ENCODE measurements at places on chromosomes 5 and 9. TPM values are rescaled to one million over a fixed set of nuclear protein-coding genes. Genes with fewer than 3 reads are reported as not detected.

DNA sequence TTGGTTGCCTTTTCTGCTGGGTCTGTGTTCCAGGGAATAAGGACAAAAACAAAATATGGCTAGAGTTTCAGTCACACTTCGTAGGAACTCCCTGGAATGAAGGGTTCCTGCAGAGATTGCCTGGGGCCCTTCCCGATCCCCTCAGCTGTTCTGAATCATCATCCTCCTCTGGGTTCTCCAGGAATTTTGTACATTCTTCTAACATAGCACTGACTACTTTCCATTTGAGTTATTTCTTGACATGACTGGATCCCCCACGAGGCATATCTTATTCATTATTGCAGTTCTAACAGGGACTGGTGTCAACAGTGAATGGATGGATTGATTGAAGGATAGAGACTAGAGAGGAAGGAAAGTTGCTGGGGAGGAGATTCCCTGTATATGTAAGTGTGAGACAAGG, 49.2 kb upstream of the TNC start:
- no peak for DNase-seq

- DNase-seq: no peak
Observed at GRCh38 chr5:152641970-152642805, 237.1 kb upstream of the NMUR2 start.

GRCh38 chr5:67536866-67537265, 340.3 kb upstream of the CD180 start:
- DNase-seq: no peak

DNA sequence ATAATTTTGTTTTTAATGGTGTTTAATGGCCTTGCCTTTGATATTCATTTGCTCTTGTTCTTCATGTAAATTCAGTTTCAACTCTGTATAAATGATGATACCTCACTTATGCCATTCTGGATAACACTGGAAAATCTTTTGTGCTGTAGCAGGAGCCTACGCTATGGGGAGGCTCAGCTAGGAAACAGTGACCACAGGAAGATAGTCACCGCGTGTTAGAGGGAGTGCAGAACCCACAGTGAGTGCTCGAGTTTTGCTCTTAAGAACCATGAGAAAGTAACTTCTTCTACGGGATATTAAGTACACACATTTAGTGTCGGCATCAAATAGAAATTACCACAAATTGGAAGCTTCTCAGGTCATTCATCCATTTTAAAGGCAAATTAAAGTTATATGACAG, 143.9 kb downstream of the IRX2 start:
- DNase-seq: no peak

- no peak for DNase-seq
Observed at GRCh38 chr9:17735859-17736258, 157.0 kb downstream of the SH3GL2 start.

GRCh38 chr9:136631038-136632000, 31.4 kb upstream of the EGFL7 start:
- DNase-seq: peak; percentile 79

GRCh38 chr5:151924564-151925301, at the start of gene GLRA1:
Gene GLRA1 (minus strand): TSS chr5:151924851. CDS start chr5:151924549, 302 bp downstream.
- peak; percentile 59 for DNase-seq

DNA sequence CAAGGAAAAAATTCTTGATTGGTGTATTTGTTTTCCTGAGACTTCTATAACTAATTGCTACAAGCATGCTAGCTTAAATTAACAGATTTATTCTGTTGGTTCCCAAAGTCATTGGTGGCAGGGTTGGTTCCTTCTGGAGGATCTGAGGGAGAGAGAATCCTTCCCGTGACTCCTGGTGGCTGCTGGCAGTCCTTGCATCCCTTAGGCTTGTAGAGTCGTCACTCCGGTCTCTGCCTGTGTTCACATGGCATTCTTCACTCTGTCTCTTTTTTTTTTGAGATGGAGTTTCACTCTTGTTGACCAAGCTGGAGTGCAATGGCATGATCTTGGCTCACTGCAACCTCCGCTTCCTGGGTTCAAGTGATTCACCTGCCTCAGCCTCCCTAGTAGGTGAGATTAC, 5.3 kb downstream of the CDK9 start:
- no peak for DNase-seq

DNA sequence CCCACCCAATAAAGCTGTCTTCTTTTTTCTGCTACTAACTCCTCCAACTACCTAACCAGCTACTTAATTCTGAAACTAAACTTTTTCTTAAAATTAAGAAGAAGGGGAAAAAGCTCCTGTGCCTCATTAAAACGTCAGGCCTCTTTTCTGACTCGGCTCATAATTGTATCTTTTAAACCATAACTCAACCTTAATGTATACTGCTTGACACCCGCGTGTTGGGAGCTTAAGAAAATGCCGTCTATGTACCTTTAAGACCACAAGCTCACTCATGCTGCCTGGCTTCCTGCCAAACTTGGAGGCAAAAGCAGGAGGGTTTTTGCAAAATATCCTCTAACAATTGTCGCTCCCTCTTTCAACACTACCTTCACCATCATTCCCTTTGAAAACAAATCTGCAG, 5.0 kb downstream of the EBF1 start:
- DNase-seq: peak; percentile 62

DNA sequence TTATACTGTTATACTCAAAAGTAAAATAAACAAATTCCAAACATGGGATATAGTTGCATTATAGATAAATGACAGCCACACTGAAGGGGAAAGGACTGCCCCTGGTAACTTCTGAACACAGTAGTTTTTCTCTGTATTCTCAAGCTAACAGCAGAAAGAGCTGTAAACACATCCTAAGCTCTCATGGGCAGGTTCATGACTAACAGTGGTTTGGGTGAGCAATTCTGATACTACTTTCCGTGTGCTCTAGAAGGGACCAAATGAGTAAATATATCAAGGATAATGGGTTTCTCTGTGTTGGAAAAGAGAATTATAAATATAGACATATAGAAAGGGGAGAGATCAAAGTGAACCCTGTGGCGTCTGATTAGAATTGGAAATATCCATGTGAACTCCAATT, 2.2 kb upstream of the LCN6 start:
- DNase-seq: no peak

DNA sequence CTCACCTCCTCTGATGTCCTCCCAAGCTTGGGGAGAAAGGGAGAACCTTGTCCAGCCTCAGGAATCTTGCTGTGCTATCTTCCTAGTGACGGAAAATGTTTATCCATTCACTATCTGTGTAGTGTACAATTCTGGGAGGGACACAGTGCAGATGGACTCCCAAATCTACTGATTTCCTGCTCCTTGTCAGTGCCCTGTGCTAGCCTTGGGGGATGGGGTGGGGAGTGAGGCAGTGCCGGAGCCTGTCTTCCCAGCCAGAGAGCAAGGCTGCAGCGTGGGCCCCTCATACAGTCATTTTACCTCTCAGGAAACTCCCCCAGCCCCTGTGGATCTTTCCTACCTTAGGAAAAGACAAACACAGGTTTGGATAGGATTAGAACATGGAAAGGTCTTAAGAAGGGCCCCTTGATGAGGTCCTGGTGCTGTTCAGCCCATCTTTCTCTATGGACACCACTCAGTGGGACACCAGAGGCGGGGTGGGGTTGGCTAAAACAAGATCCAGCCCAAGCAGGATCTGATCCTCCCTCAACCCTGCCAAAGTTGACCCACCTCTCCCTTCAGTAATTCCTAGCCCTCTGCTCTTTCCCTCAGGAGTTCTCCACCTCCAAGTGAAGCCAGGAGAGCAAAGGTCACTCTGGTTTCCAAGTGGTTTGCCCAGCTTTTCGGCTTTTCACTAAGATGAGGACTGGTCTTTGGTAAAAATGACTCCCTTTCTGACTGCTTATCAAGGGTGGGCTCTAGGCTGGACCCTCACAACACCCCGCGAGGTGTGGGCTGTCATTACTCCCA, 3.4 kb downstream of the DOLK start:
- DNase-seq: no peak

- DNase-seq: no peak
Observed at GRCh38 chr5:120644516-120644915, 180.4 kb downstream of the PRR16 start.

- DNase-seq: peak; percentile 95
Observed at GRCh38 chr9:129496473-129497004, 124.4 kb downstream of the C9orf50 start.

DNA sequence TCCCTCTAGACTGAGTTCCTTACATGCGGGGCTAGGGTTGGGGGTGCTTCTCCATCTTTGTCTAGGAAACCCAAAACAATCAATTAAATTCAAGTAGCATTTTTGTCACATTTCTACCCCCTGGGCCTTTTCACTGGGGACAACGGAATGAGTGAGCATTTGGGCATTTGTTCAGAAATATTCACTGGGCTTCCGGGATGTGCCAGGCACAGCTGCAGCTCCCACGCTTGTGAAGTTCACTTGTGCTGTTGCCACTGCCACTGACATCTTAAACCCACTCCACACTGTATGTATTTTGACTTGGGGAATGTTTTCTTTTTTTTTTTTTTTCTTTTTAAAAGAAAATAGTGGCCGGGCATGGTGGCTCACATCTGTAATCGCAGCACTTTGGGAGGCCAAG, 31.6 kb downstream of the DUSP1 start:
- no peak for DNase-seq

GRCh38 chr5:80590766-80591165, 20.7 kb upstream of the ANKRD34B start:
- DNase-seq: no peak

GRCh38 chr9:38380872-38381534, 11.5 kb upstream of the ALDH1B1 start:
- DNase-seq: no peak

GRCh38 chr5:321230-321725, at the start of gene AHRR:
Gene AHRR (plus strand): TSS chr5:321714. CDS start chr5:343903, 22,189 bp downstream.
- DNase-seq: no peak

DNA sequence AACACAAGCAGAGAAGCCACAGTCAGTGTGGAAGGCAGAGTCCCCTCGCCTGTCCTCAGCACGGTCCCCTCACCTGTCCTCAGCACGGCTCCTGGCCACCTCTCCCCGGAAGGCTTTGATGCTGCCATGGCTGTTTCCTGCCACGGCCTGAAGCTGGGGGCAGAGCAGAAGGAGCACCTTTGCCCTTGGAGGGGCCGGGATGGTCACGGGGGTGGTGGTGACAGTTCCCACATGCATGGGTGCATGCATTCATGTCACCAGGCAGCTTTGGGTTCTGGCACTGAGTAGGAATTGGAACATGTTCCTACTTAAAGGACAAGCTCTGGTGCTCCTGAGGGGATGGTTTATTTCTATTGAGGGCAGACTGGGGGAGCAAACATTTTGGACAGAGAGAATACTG, 57.8 kb upstream of the PHYKPL start:
- no peak for DNase-seq

DNA sequence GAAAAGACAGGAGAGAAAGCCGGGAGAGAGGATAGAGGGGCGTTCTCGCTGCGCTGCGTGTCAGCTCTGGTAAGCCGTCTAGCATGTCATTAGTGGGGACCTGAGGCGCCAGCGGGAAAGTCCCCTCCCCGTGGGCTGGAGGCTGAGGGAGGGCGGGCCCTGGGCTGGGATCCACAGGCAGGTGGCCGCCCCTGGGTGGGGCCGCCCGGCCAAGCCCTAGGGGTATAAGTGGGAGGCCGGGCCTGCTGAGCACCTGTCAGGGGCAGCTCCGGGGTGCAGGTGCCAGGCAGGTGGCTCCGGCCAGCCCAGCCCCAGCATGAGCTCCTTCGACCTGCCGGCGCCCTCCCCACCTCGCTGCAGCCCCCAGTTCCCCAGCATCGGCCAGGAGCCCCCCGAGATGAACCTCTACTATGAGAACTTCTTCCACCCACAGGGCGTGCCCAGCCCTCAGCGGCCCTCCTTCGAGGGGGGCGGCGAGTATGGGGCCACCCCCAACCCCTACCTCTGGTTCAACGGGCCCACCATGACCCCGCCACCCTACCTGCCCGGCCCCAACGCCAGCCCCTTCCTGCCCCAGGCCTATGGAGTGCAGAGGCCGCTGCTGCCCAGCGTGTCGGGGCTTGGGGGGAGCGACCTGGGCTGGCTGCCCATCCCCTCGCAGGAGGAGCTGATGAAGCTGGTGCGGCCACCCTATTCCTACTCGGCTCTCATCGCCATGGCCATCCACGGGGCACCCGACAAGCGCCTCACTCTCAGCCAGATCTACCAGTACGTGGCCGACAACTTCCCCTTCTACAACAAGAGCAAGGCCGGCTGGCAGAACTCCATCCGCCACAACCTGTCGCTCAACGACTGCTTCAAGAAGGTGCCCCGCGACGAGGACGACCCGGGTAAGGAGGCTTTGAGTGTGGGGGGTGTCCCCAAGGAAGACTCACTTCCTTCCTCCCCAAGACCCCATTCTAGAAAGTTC, at the start of gene FOXI1:
TSS of gene FOXI1 (plus strand) at position 256 of the 970 bp plus-strand sequence. CDS start at position 317, 61 bp downstream.
- DNase-seq: no peak

GRCh38 chr9:126885131-126885641, 24.7 kb downstream of the ZBTB34 start:
- DNase-seq: no peak

- DNase-seq: no peak
Observed at GRCh38 chr5:23302438-23302837, 205.0 kb upstream of the PRDM9 start.

DNA sequence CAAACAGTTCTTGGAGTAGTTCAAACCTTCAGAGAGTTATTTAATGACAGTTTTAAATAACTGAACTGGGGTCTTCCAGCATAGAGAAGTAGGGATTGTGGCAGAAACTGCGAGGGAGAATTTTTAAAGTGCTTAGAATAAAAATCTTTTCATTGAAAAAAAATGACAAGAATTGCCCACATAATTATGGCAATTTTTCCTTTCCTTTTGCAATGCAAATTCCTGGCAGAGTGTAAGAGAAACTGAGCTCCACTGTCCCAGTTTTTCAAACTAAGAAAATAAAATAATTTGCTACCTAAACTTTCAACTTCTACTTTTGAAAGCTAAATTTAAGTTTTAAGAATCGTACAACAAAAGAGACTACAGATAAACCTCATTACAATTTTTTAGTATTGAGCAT, 2.3 kb upstream of the PTGER4 start:
- DNase-seq: no peak

- no peak for DNase-seq
Observed at GRCh38 chr9:21608200-21608599, 126.1 kb upstream of the IFNE start.

DNA sequence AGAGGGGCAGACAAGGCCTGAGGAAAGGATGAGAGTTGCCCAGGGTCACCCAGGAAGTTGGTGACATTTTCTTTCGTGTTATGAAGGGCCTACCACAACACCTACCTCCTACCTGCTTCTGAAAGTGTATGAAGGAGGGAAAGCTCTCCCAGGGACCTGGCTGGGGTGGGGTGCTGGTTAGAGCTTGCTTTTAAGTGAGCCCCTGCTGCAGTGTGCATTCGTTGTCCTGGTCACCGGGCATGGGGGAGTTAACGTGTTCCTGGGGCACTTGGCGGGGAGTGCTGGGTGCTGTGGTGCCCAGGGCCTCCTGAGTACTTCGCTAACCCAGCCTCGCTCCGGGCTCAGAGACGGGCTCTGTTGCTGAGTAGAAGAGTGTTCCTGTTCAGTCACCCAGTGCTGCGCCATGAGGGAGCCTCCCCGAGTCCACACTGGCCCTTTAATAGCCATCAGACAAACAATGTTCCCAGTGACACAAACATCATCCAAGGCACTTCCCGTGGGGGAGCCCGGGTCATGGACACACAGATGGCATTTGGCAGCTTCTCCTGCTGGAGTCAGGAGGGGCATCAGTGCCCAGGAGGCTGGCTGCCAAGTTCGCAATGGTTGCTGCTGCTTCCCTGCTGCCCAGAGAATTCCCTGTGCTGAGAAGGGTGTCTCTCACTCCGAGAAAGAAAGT, 85.7 kb downstream of the AMBP start:
- no peak for DNase-seq

IER5L gene
- total RNA-seq: 16.0 TPM

RUFY1 gene
- total RNA-seq: 64.6 TPM

SETD9 gene
- total RNA-seq: 8.7 TPM

SLC9A3 gene
- total RNA-seq: 1.1 TPM

TLX3 gene
- total RNA-seq: not detected

TNFSF8 gene
- 1.5 TPM for total RNA-seq

TIMD4 gene
- 1.2 TPM for total RNA-seq

GNA14 gene
- total RNA-seq: 12.4 TPM

AGXT2 gene
- total RNA-seq: not detected

PCDHA8 gene
- not detected for total RNA-seq

RNF145 gene
- 96.1 TPM for total RNA-seq

Data from ureter (tissue), 1 donor.